ENCODE measurements at places on chromosomes 11 and 22. TPM values are rescaled to one million over a fixed set of nuclear protein-coding genes. Genes with fewer than 3 reads are reported as not detected.
A peak's percentile ranks its signal among the peaks of the same experiment; 100 is the strongest.

Gene C11orf86
- not detected for total RNA-seq

Gene PKNOX2
- 1.2 TPM for total RNA-seq

Gene SCGB2A2
- not detected for total RNA-seq

Gene HEPN1
- not detected for total RNA-seq

Gene DDX25
- under 0.01 TPM for total RNA-seq

Gene PUS3
- total RNA-seq, result 14.1 TPM

Gene LRRC75B
- 5.1 TPM for total RNA-seq

Gene FAM180B
- total RNA-seq, result not detected

Gene USP35
- total RNA-seq, result 21.4 TPM

Gene BEST1
- 5.6 TPM for total RNA-seq

Gene OR5AN1
- total RNA-seq, result not detected

Gene HPX
- total RNA-seq, result 0.59 TPM

DNA sequence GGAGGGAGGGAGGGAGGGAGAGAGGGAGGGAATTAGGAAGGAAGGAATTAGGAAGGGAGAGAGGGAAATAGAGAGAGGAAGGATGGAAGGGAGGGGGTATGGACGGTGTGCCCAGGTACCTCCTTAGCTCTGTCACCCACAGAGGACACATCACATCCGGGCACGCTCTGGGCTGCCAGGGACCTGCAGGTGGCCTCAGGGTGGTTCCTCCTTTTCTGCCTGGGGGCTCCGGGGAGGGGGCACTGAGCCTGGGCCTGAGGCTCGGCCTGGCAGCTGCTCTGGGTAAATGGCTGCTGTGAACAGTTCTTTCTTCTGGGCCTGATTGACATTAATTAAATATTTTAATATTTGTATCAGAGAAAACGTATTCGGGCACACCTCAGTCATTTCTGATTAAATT is 733.5 kb downstream of the BRD1 start:
- H3K4me1 ChIP-seq, result no peaks in the 10 kb centered on the region
- peak; percentile 56 for DNase-seq
- no peaks in the 10 kb centered on the region for H3K27me3 ChIP-seq
- no peak overlapping the region for H3K4me3 ChIP-seq
- no peak overlapping the region for H3K27ac ChIP-seq

- peaks cover 73% of the 10 kb centered on the region for H3K36me3 ChIP-seq
- no peak for DNase-seq
- no peaks in the 10 kb centered on the region for H3K27me3 ChIP-seq
These were observed 5.3 kb downstream of the NEAT1 start for GRCh38 chr11:65427691-65428577.

- no peaks in the 10 kb centered on the region for H3K36me3 ChIP-seq
- H3K4me1 ChIP-seq, result no peaks in the 10 kb centered on the region
- DNase-seq, result no peak
- no peak overlapping the region for H3K27ac ChIP-seq
These were observed 805.6 kb downstream of the KCNA4 start for GRCh38 chr11:29211202-29211601.

DNA sequence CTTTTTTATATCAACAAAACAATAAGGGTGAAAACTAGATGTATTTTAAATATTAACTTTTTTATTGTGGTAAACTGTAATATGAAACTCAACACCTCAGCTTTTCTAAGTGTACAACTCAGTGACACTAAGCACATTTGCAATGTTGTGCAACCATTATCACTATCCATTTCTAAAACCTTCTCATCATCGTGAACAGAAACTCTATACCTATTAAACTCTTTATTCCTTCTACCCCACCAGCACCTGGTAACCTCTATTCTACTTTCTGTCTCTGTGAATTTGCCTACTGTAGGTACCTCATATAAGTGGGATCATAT is 9.4 kb downstream of the HORMAD2 start:
- no peaks in the 10 kb centered on the region for H3K27me3 ChIP-seq
- peak overlapping the region; percentile 51 for H3K27ac ChIP-seq
- no peaks in the 10 kb centered on the region for H3K36me3 ChIP-seq
- no peaks in the 10 kb centered on the region for H3K4me1 ChIP-seq

GRCh38 chr11:116231543-116231942 is 541.2 kb downstream of the BUD13 start:
- no peaks in the 10 kb centered on the region for H3K4me1 ChIP-seq
- no peak overlapping the region for H3K27ac ChIP-seq
- H3K4me3 ChIP-seq, result no peak overlapping the region
- no peaks in the 10 kb centered on the region for H3K36me3 ChIP-seq

- no peak for DNase-seq
- no peak overlapping the region for H3K27ac ChIP-seq
- H3K4me3 ChIP-seq, result no peak overlapping the region
- H3K27me3 ChIP-seq, result peaks cover 39% of the 10 kb centered on the region
- no peaks in the 10 kb centered on the region for H3K36me3 ChIP-seq
These were observed 58.9 kb upstream of the MYEOV start for GRCh38 chr11:69234740-69235710.

DNA sequence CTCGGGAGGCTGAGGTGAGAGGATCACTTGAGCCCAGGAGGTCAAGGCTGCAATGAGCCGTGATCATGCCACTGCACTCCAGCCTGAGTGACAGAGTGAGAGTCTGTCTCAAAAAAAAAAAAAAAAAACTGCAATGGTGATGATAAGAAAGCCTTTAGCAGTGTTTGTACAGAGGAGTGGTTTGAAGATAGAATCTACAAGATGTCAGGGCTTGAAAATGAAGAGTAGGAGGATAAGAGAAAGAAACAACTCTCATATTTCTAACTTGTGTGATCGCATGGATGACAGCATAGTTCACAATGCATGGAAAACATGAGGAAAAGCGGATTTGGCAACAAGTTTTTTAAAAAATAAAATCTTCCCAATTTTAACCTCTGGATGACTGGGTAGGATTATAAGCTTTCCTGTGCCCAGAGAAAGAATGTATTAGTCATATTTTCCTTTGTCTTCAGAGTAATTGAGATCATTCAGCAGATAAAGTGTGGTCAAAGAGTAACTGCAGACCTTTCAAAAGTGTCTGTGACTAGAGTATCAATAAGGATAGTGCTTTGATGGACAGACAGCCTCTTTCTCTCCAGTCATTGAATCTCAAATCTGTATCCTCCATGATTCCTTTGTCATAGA is 328.1 kb downstream of the CASP12 start:
- H3K36me3 ChIP-seq, result no peaks in the 10 kb centered on the region
- no peak for DNase-seq
- no peak overlapping the region for H3K27ac ChIP-seq
- peaks cover 2% of the 10 kb centered on the region for H3K4me1 ChIP-seq
- no peaks in the 10 kb centered on the region for H3K27me3 ChIP-seq

GRCh38 chr11:33790040-33790439 is 15.7 kb upstream of the FBXO3 start:
- no peaks in the 10 kb centered on the region for H3K36me3 ChIP-seq
- no peaks in the 10 kb centered on the region for H3K4me1 ChIP-seq
- DNase-seq, result no peak
- H3K4me3 ChIP-seq, result no peak overlapping the region
- H3K27me3 ChIP-seq, result peaks cover 30% of the 10 kb centered on the region

- DNase-seq, result no peak
- H3K36me3 ChIP-seq, result peaks cover 57% of the 10 kb centered on the region
- H3K27me3 ChIP-seq, result no peaks in the 10 kb centered on the region
- peaks cover 25% of the 10 kb centered on the region for H3K4me1 ChIP-seq
These were observed 4.1 kb downstream of the WEE1 start for GRCh38 chr11:9577556-9577955.

DNA sequence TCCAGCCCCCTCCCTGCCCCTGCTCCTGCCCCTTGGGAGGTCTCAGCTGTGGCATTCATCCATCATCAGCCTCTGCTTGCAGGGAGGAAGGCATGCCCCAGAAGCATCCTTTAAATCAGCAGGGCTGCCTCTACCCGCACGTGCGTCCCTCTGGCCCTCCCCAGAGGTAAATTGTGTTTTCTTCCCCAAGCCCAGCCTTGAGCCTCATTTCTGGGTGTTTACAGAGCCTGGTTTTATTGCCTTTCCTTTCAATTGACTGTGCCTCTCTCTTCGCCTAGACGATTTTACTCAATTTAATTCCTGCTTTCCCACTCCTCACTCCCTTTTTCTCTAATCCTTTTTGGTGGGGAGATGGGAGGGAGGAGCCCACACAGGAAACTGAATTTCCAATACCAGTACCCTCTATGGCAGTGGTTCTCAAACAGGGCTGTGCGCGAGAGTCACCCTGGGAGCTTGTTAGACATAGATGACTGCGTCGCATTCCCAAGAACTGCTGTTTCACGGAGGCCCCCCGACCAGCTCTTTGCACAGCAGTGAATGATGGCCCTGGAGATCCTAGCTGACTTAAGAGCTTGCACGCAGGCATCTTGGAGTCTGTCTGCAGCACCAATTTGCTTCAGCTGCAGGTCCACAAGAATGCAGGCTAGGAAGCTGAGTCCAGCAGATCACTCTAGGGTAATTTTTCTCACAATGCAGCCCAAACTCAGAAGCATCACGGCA is 15.1 kb upstream of the OAF start:
- no peaks in the 10 kb centered on the region for H3K36me3 ChIP-seq
- H3K4me3 ChIP-seq, result no peak overlapping the region
- peak; percentile 79 for DNase-seq
- H3K27ac ChIP-seq, result no peak overlapping the region
- H3K4me1 ChIP-seq, result no peaks in the 10 kb centered on the region

- no peak for DNase-seq
- no peaks in the 10 kb centered on the region for H3K27me3 ChIP-seq
- no peak overlapping the region for H3K4me3 ChIP-seq
- no peaks in the 10 kb centered on the region for H3K36me3 ChIP-seq
- H3K4me1 ChIP-seq, result peaks cover 36% of the 10 kb centered on the region
- no peak overlapping the region for H3K27ac ChIP-seq
These were observed 5.6 kb downstream of the MAPK1 start for GRCh38 chr22:21861851-21862250.

DNA sequence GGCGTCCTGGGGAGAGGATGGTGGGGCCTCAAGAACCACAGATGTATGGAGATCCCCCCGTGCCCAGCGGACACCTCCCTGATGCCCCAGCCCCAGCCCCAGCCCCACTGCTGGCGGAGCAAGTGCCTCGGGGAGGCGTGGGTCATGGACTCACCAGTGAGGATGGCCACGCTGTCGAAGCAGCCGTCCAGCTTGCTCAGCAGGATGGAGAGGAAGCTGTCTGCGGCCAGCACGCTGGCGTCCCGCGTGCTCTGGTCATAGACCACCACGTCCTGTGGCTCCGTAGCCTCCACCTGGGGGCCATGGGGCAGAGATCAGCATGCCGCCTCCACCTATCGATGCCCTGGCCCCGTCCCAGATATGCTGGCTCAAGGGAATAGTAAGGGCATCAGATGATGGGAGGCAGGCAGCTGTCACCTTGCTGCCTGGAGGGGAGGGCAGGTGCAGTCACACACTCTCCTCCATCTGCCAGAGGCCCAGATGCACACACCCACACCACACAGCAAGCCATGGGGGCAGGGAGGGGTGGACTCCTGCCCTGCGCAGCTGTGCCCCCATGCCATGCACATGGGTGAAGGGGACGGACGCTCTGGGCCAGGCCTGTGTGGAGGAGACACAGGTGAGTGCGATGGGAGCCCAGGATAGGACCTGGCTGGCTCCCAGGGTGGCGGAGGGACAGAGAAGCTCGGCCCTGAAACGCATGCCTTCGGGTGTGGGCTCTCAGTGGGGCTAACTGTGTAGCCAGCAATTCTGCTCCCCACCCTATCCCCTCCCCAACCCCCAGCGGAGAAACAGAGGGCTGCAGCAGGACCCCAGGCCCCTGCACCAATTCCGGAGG is 8.2 kb downstream of the DUSP8 start:
- H3K4me1 ChIP-seq, result peaks cover 8% of the 10 kb centered on the region
- H3K4me3 ChIP-seq, result no peak overlapping the region
- no peaks in the 10 kb centered on the region for H3K36me3 ChIP-seq
- DNase-seq, result peak; percentile 71
- no peaks in the 10 kb centered on the region for H3K27me3 ChIP-seq

DNA sequence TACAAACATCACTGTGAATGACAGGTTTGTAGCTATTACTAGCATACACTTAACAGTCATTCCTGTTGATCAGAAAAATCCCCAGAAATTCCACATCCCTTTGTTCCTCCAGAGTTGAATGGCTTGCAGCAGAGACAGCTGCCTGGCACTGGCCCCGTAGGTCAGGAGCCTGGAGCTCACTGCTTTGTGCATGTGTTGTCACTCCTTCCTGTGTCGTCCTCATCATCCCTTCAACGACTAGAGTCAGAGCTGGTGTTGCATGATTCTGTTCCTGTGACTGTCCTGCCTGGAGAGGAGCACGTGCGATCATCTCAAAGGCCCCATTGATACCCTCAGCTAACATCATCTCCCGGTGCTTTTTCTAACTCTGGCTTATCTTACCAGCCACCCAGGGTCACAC is 58.3 kb downstream of the LDLRAD3 start:
- H3K4me1 ChIP-seq, result no peaks in the 10 kb centered on the region
- no peaks in the 10 kb centered on the region for H3K36me3 ChIP-seq
- H3K27ac ChIP-seq, result no peak overlapping the region
- no peak for DNase-seq
- no peak overlapping the region for H3K4me3 ChIP-seq

- H3K4me1 ChIP-seq, result peaks cover 24% of the 10 kb centered on the region
- H3K4me3 ChIP-seq, result peak overlapping the region; percentile 97
- H3K36me3 ChIP-seq, result peaks cover 9% of the 10 kb centered on the region
- H3K27me3 ChIP-seq, result peaks cover 6% of the 10 kb centered on the region
- no peak for DNase-seq
These were observed 10.8 kb downstream of the YPEL4 start for GRCh38 chr11:57638811-57639320.

DNA sequence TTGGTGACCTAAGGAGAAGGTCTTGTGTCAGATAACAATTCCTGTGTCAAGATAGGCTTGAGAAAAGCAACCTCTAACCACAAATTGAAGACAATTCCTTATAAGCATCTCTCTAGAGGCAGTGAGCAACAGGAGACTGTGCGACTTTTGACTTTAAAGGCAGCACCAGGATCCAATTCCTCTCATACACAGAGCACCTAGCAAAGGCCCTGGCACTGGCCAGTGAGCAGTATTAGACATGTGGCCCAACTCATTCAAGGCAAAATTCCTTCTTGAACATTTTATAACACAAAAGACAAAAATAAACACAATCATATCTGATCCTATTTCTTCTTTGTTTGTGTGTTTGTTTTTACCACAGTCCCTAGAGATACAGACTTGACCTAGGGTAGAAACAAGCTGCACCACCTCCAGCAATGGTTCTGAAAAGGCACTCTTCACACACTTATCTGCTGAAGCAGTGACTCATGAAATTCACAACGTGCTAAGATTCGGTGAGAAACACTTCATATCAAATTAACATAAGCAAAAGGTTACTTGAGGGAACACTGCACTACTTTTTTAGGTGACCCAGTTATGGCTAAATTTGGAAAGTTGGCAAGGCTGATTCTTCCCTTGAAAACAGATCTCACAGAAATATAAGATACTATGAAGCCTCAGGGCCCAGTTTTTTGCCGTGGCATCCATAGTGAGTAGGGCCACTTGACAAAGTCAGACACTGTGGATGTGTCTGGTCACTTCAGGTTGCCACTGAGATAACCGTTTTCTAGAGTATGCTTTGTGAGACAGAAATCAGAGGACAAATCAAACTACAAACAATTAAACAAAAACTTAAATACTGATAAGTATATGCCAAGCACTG is 1018.9 kb downstream of the DLG2 start:
- H3K27ac ChIP-seq, result no peak overlapping the region
- H3K4me1 ChIP-seq, result no peaks in the 10 kb centered on the region
- H3K27me3 ChIP-seq, result no peaks in the 10 kb centered on the region
- no peak overlapping the region for H3K4me3 ChIP-seq

- H3K36me3 ChIP-seq, result no peaks in the 10 kb centered on the region
- H3K4me1 ChIP-seq, result no peaks in the 10 kb centered on the region
- no peak for DNase-seq
These were observed 1339.5 kb downstream of the BRD1 start for GRCh38 chr22:48488149-48488551.

GRCh38 chr22:26446808-26447515 is 17.9 kb downstream of the ASPHD2 start:
- DNase-seq, result no peak

GRCh38 chr22:22811016-22812009 is 76.3 kb upstream of the IGLL5 start:
- H3K27me3 ChIP-seq, result peaks cover 7% of the 10 kb centered on the region
- no peak overlapping the region for H3K27ac ChIP-seq

Measured in osteoblast (primary cell).